ENCODE measurements at places on chromosomes 13 and 19.

GRCh38 chr13:39957868-39958677 lies 302.6 kb downstream of the COG6 start:
- no peak for DNase-seq

GRCh38 chr19:2096034-2096479 lies at the start of gene MOB3A:
Gene MOB3A, minus strand, starts transcription at chr19:2096326. Its CDS starts 17,766 bp downstream, at chr19:2078560.
- peak; percentile 92 for DNase-seq

- DNase-seq: peak; percentile 36
These were observed 116.6 kb downstream of the KL start for GRCh38 chr13:33132644-33133440.

DNA sequence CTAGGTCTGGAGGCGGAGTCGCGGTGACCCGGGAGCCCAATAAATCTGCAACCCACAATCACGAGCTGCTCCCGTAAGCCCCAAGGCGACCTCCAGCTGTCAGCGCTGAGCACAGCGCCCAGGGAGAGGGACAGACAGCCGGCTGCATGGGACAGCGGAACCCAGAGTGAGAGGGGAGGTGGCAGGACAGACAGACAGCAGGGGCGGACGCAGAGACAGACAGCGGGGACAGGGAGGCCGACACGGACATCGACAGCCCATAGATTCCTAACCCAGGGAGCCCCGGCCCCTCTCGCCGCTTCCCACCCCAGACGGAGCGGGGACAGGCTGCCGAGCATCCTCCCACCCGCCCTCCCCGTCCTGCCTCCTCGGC lies at the start of gene SLC5A5:
Gene SLC5A5 (plus strand): TSS at position 68 of the 373 bp plus-strand sequence. CDS start 375 bp downstream, outside the sequence.
- DNase-seq: no peak

DNA sequence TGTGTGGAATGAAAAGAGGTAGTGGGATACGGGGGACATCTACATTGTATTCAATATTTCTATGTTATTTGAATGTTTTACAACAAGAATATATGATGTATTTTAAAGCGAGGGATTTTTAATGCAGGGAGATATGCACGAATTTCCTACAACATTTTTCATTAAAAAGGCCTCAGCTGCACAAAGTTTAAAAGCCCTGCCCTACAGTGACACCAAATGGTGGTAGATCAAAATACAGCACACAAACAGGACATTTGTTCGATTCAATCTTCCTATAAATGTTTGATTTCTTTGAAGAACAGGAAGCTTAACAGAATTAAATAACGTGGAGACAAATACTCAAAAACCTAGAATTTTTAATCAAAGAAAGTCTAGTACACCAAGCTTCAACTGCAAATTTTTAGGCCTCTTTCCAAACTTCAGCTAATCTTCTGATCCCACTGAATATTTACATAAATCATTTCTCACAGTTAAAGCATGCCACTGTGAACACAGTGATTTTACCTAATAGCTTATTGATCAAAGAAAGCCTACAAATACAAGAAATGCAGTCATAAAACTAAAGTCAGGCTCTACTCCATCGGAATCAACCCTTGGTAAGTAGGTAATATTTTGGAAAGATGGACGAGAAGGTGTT lies 257.2 kb downstream of the DIAPH3 start:
- peak; percentile 34 for DNase-seq

DNA sequence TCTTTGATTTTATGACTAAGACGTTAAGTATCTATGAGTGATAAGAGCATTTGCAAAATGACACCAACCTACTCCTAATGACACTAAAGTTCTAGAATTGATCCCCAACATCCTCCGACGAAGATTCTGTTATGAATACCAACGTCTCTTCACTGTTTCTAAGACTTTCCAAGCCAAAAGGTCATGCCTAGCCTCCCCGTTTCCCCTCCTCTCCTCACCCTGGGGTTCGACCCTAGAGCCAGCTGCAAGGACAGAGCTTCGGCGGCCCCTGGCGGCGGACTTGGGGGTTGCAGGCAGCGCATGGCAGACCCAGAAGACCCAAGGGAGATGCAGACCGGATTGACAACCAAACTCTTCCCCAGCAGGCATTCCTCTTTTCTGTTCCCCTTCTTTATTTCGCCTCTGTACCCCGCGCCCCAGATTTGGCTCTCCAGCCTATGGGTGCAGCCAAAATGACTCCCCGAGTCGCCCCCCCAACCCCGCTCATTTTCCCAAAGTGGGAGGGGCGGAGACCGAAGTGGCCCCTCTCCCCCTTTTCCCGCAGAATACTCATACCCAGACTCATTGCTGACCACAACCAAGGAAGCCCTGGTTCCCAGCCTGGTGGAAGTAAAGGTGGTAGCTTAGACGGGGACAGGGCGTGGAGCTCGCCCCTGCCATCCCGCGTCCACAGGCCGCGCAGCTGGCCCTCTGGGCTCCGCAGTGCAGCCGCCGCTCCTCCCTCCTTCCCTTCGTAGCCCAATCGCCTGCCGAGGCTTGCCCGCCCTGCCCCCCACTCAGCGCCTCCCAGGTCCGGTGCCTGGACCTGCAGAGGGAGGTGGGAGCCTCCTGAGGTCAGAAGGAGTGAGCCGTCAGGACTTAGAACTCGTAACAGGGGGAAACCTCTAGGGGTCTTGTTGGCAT lies 4.1 kb upstream of the EML2 start:
- peak; percentile 74 for DNase-seq

- DNase-seq: no peak
These were observed 41.0 kb upstream of the PEPD start for GRCh38 chr19:33562636-33563035.

GRCh38 chr19:2625434-2625833 lies 77.1 kb downstream of the GNG7 start:
- no peak for DNase-seq

DNA sequence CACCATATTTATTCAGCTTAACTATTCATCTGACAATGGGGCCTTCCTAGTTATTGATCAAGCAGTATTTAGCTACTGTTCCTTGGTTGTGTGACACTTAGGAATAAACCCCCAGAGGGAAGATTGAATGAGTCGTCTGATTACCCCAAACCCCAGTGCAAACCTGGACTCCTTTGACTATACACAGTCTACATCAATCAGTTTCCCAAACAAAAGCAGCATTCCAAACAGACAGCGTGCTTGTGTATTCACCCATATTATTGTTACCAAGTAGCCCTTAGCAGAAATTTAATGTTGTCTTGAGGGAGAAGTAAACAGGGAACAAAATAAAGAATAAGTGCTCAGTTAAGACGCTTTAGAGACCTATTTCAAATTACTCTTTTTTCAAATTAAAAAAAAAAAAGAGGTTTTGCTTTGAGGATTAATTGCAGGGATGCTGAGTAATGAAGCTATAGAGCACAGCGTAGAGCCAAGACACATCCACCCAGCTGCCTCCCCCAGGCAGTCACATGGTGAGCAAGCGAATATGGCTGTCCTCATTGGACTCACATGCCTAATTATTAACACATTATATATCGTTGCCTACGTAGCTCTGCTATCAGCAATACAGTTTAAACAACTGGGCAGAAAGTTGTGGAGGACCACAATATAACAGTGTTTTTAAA lies 14.7 kb upstream of the B3GLCT start:
- DNase-seq: no peak

- no peak for DNase-seq
These were observed 28.1 kb downstream of the LATS2 start for GRCh38 chr13:21033212-21033840.

GRCh38 chr13:54852831-54853230 lies 1824.2 kb downstream of the OLFM4 start:
- no peak for DNase-seq

DNA sequence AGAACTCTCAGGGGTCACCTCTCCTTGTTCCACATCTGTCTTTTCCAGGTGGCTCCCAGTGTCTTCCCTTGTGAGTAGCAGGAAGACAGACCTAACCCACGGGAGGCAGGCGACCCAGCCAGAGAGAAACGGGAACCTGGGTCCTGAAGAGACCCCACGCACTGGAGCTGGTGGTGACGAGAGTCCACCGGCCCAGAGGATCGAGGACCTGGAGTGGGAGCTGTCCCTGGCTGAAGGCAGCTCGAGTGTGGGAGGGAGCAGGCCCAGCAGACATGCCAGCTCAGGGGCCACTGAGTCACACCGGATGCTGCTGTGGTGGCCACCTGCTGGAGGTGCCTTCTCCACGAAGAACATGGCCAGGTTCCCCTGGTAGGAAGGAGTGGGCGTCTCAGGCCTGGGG lies 66.5 kb upstream of the ATP12A start:
- DNase-seq: no peak

GRCh38 chr19:10006335-10006708 lies 4.0 kb downstream of the COL5A3 start:
- peak; percentile 85 for DNase-seq

DNA sequence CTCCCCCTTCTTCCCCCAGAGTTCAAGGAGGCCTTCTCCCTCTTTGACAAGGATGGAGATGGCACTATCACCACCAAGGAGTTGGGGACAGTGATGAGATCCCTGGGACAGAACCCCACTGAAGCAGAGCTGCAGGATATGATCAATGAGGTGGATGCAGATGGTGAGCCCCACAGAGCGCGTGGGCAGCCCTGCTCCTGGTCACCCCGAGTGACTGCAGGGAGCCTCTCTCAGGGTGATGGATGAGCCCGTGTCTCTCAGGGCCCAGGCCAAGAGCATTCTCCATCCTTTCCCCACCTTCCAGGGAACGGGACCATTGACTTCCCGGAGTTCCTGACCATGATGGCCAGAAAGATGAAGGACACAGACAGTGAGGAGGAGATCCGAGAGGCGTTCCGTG lies 7.0 kb downstream of the CALM3 start:
- DNase-seq: no peak

GRCh38 chr13:33940898-33941297 lies 122.9 kb downstream of the RFC3 start:
- no peak for DNase-seq

- no peak for DNase-seq
These were observed 530.6 kb downstream of the KLF12 start for GRCh38 chr13:73603646-73604045.

- DNase-seq: peak; percentile 33
These were observed 77.9 kb downstream of the TRPC4 start for GRCh38 chr13:37791699-37792098.

- no peak for DNase-seq
These were observed 1.4 kb downstream of the DCUN1D2 start for GRCh38 chr13:113489171-113489548.

DNA sequence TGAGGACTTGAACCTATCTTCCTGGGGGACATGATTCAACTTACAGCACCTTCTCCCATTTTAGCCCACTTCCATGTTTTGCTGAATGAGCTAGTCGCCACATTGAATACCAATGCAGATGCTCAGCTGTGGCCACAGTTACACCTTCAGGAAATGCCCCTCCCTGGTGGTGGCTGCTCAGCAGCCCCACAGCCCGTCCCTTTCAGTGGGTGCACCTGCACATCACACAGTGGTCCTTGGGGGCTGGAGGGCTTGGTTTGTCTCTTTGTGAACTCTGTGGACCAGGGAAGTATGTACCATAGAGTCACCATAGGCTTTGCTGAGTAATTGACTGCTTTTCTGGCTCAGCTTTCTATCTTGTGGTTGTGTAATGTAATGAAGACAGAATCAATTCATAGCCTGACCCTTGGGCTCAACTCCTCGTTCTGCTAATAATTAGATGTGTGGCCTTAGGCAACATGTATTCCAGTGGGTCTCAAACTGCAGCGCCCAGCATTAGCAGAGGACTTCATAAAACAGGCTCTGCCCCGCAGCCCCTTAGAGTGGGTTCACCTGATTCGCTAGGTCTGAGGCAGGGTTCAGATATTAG lies 48.1 kb upstream of the FARP1 start:
- no peak for DNase-seq

- peak; percentile 16 for DNase-seq
These were observed 582.6 kb downstream of the SLITRK6 start for GRCh38 chr13:85216576-85216975.

DNA sequence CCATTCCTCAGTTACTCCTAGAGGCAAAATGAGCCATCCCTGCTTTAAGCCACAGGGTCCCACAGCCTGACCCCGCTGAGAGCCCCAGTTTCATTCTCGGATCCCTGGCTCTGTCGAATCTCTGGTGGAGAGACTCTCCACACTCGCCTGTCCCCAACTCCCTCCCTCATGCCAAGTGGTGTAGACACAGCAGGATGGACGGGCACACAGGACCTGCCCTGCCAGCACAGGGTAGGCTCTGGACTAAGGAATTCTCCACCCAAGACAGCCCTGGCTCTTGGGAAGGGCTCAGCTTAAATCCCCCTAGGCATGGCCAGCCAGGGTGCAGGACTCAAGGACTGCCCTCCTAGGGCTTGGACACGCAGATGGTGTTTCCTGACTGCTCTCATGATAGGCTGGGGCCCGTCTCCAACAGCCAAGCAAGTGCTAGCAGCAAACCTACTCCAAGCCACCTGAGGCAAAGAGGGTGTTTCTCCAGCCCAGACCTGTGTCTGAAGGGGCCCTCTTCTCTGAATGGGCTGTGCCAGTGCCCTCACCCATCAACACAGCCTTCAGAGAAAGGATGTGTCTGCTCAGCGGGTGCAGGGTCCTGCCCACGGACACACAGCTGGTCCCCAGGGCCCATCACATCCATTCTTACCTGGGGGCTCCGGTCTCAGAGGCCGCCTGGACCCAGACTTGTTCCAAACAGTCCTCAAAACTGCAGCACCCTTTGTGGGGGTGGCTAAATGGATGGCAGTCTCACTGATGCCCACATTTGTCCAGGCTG lies 65.3 kb downstream of the PEPD start:
- no peak for DNase-seq

- no peak for DNase-seq
These were observed 7.9 kb downstream of the SIPA1L3 start for GRCh38 chr19:37914908-37915307.
